Activated naive CD8-positive, alpha-beta T cell treated with anti-CD3 and anti-CD28 coated beads, Interleukin-2, amount 50 U/mL, for 24 hours (primary cell): ENCODE measurements at places on chromosomes 3 and 15.
A peak's percentile ranks its signal among the peaks of the same experiment; 100 is the strongest.

GRCh38 chr3:111861391-111861790, 2.3 kb downstream of the PHLDB2 start:
- no peak for DNase-seq

GRCh38 chr3:72142028-72142427, 357.1 kb upstream of the PROK2 start:
- no peak for DNase-seq

- DNase-seq: no peak
Observed at GRCh38 chr15:64694816-64695215, 80.6 kb downstream of the RBPMS2 start.

DNA sequence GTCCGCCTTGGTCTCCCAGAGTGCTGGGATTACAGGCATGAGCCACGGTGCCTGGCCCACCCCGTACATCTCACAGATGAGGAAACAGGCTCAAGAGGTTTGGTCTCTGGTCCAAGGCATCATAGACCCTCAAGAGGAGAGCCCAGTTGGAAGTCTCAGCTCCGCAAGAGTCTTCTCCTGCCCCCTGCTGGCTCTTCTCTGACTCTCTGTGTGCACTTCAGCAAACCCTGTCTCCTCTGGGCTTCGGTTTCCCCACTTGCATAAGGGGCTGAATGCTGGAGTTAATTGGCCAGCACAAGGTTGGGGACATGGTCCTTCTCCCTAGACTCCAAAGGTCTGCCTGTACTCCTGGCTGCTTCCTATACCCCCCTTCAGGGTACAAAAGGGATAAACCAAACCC, 3.9 kb downstream of the MST1R start:
- DNase-seq: peak; percentile 17

- DNase-seq: no peak
Observed at GRCh38 chr15:70531576-70531975, 231.8 kb downstream of the UACA start.

DNA sequence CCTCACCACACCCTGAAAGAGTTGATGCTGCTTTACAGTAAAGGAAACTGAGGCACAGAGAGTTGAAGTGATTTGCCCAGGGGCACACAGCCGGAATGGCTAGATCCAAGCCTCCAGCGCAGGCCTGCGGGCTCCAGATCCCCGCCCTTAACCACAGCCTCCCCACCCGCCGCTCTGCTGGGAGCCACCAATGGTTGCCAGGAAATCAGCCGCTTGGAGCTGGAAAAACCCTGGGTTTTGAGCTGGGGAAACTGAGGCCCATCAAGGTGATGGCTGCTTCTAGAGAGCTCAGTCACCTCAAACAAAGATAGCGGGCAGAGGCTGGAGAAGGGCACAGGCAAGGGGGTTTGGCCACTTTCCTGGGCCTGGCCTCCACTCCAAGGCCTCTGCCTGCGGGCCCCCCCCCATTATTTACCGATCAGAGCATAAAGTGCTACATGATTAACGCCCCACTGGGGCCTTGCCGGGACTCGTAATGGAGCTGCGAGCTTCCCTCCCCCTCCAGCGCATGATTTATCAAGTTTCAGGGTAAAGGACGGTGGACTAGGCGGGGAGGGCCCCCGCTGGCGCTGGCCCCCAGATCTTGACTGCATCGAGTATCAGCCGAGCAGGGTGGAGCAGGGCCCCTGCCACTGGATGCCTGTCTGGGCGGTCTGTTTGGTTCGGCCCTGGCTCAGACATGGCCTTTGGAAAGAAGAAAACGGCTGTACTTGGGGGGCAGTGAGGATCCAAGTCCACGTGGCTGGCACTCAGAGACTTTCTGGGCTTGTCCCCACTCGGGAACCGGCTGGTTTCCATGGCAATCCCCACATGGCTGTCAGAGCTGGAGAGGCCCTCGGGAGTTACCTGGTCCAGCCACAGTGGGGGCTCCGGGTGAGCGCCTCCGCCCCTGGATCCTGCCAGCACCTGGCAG, 9.1 kb downstream of the PLXND1 start:
- DNase-seq: no peak

GRCh38 chr15:90190606-90191343, 10.4 kb upstream of the SEMA4B start:
- DNase-seq: no peak

DNA sequence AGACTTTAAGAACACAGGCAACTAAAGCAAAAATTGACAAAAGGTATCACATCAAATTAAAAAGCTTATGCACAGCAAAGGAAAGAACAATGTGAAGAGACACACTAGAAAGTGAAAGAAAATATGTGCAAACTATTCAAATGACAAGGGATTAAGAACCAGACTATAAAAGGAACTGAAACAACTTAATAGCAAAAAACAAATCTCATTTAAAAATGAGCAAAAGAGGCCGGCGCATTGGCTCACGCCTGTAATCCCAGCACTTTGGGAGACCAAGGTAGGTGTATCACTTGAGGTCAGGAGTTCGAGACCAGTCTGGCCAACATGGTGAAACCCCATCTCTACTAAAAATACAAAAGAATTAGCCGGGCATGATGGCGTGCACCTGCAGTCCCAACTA, 14.4 kb downstream of the NGLY1 start:
- DNase-seq: no peak

- DNase-seq: no peak
Observed at GRCh38 chr3:16929311-16929710, 44.6 kb downstream of the PLCL2 start.

DNA sequence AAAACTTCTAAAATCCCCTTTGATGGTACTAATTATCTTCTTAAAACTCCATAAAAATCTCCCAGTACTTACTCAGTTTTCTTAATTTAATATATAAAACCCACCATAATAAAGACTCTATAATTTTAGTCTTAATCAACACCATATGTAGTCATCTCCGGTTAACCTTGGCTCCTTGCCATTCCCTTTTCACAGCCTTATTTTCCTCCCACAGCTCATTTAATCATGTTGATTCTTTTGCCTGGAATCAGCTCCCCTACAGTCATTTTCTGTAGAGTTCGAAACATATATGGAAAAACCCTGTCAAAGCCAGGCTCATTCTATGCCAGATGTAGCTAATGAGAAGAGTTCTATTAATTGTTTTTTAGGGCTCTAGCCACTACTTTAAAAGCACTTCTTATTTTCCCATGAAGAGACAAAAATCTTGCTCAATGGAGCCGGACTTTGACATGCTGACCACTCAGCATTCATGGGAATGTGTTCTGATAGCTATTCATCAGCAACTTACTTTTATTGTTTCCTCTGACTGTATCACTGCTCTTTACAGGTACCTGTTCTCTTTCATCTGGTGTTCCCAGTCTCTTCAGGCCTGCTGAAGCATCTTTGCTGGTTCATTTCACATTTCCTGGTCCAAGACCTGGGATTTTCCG, 573.4 kb downstream of the NAALADL2 start:
- DNase-seq: no peak

DNA sequence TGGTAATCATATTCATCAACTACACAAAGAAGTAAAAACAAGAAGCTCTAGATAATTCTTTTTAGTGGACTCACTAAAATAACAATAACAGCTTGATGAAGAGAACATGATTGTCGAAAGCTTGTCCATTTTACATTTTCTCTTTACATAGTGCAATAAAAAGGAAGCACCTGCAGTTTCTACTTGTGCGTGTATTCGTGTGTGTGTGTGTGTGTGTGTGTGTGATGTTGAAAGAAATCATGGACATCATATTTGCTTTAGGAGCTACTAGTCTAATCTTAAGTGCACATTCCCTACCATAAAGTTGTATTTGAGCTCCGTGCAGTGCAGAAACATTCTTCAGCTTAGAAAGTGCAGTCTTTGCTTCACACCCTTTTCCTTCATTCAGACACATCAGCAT, 288.8 kb downstream of the ZBTB20 start:
- DNase-seq: no peak

DNA sequence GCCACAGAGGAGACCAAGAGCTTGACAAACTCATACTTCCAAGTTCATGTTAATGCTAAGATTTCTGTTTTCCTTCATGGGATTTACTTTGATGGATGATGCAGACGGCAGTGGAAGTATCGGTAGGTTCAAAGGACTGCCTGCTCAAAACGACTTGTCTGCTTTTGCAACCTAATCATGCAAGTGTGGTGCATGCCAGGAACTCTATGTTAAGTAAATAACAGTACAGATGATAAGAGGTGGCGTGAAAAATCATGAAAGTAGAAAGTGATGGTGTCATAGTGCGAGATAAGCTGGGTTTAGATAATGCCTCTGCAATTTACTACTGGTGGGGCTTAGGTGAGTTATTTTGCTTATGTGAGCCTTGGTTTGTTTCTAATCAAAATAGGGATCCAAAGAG, 14.7 kb upstream of the LMCD1 start:
- DNase-seq: no peak

- DNase-seq: peak; percentile 41
Observed at GRCh38 chr3:158659454-158660237, 12.8 kb downstream of the LXN start.

- no peak for DNase-seq
Observed at GRCh38 chr3:14208977-14209394, 30.4 kb downstream of the LSM3 start.

GRCh38 chr15:70761046-70761445, 2.3 kb downstream of the UACA start:
- DNase-seq: no peak

DNA sequence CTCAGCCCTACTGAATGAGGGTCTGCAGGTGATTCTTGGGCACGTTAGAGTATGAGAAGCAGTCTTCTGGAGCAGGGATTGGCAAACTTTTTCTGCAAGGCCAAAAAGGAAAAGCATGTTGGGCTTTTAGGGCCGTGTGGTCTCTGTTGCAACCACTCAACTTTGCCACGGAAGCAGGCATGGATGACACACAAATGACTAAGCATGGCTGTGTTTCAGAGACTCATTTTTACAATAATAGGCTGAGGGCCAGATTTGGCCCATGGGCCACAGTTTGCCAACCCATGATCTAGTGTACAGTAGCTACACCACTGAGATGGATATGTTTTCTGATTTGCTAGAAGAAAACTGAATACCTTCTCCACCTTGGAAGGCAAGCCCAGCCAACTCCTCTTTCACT, 66.1 kb upstream of the PRICKLE2 start:
- no peak for DNase-seq

DNA sequence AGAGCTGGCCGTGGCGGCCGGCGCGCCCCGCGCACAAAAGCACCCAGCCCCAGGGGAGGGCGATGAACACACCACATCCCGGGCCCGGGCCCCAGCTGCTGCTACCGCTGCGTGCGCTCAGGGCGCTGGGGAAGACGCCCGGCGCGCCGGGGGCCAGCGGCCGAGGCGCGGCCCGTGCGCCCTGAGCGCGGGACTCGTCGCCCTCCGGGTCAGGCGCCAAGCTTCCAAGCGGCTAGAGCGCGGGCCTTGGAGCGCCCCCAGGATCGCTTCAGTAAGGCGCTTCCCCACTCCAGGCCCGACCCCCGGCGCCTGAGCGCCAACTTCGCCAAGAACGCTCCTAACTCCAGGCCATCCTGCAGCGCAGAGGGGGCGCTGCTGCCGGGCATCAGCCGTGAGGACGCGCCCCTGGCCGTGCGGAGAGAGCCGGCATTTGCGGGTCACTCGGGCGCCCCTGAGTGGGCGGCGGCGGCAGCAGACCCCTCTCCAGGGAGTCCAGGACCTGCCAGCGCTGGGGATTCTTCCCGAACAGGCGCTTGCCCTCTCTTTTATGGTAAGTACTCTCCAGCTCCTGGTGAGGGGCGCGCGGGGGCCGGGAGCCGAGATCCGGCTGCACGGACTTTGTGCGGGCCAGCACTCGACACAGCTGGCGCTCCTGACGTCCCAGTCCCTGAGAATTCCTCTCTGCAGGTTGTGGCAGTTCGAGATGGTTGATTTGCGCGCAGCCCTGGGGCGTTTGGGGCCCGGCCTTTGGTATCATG, 475 bp downstream of the SPSB4 start:
- DNase-seq: no peak

DNA sequence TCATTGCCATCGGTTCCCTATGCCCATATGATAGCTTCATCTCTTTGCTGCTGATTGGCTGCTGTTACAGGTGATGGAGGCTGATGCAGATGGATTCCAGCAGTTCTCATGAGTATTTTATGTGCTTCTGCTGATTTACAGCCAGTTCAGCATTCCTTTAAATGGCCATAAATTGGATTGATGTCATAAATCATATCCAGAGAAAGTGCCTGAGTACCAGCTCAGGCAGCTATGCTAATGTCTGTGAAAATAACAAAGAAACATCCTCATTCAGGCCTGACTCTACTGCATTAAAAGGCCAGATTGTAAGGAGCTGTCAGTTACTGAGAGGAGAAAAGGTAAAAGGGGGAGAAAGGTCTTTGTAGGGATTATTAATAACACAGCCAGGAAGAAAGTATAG, 756.8 kb downstream of the IGSF11 start:
- no peak for DNase-seq
